ENCODE measurements at places on chromosomes 1 and 21.
A peak's percentile ranks its signal among the peaks of the same experiment; 100 is the strongest.

DNA sequence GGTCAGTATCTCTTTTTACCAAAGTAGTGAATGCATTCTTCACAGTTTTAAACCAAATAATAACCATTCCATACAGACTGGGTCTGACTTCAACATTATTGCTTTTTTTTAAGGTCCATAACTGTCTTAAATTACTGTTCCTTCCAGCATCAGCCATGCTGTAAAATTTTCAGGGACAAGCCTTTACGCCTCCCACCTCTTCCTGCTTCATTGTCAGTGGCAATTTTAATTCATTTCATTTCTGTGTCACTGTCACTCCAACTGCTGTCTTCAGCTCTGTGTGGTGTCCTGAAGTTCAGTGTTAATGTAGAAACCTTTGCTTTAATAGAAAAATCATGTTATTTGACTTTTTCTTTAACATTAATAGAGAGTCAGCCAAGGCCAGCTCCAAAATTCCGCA lies 365.6 kb upstream of the PTBP2 start:
- DNase-seq, result no peak
- no peaks in the 10 kb centered on the region for H3K4me1 ChIP-seq
- H3K36me3 ChIP-seq, result no peaks in the 10 kb centered on the region
- no peak overlapping the region for H3K4me3 ChIP-seq
- H3K27ac ChIP-seq, result no peak overlapping the region

- no peak overlapping the region for H3K4me3 ChIP-seq
- peaks cover 12% of the 10 kb centered on the region for H3K27me3 ChIP-seq
- peaks cover 3% of the 10 kb centered on the region for H3K4me1 ChIP-seq
These were observed 10.4 kb upstream of the CELA3B start for GRCh38 chr1:21966247-21967000.

DNA sequence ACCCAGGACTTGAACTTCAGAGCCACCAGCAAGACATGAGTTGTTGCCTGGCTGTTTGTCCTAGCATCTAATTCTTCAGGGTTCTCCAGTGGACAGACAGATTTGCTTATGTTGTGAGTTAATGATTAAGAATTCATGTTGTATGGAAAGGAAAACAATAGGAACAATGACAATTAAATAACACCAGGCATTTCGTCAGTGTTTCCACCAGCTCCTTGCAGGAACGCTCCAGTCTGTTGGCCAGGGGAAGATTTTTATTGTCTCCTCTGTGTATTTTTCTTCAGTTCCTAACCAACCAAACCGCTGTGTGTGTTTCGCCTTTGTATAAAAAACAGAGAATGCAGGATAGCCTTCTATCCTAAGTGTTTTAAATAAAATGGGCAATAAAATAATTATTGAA lies 64.4 kb upstream of the PTGFR start:
- no peaks in the 10 kb centered on the region for H3K4me1 ChIP-seq
- H3K4me3 ChIP-seq, result no peak overlapping the region
- DNase-seq, result no peak
- H3K27ac ChIP-seq, result no peak overlapping the region
- no peaks in the 10 kb centered on the region for H3K27me3 ChIP-seq

GRCh38 chr1:147618077-147618569 lies 52.2 kb downstream of the ACP6 start:
- H3K27ac ChIP-seq, result peak overlapping the region; percentile 77
- H3K36me3 ChIP-seq, result no peaks in the 10 kb centered on the region
- peak; percentile 18 for DNase-seq
- no peaks in the 10 kb centered on the region for H3K27me3 ChIP-seq
- peak overlapping the region; percentile 14 for H3K4me3 ChIP-seq
- peaks cover 10% of the 10 kb centered on the region for H3K4me1 ChIP-seq

GRCh38 chr1:112470966-112471365 lies 37.8 kb upstream of the WNT2B start:
- H3K4me3 ChIP-seq, result no peak overlapping the region
- no peak overlapping the region for H3K27ac ChIP-seq
- no peaks in the 10 kb centered on the region for H3K36me3 ChIP-seq
- no peak for DNase-seq
- peaks cover 74% of the 10 kb centered on the region for H3K27me3 ChIP-seq
- H3K4me1 ChIP-seq, result peaks cover 7% of the 10 kb centered on the region

GRCh38 chr1:246032984-246033383 lies 474.1 kb downstream of the SMYD3 start:
- no peaks in the 10 kb centered on the region for H3K4me1 ChIP-seq
- H3K27me3 ChIP-seq, result no peaks in the 10 kb centered on the region
- H3K36me3 ChIP-seq, result no peaks in the 10 kb centered on the region
- H3K27ac ChIP-seq, result peak overlapping the region; percentile 53
- no peak overlapping the region for H3K4me3 ChIP-seq

DNA sequence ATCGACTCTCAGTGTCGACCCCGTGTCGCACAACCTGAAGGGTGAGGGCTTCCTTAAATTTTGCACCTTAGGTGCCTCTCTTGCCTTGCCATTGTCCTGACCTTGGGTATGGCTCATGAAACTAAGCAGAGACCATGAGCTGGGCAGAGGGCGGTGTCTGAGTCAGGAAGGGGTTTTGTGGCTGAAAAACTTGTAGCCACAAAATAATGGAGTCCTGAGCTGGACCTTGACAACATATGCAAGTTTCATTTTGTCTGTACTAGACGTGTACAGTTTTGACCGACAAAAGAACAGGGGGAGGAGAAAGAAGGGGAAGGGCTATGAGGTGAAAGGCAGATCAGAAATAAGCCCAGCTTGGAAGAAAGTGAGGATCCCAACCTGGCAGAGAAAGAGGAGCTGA lies 8.3 kb upstream of the RUNX1 start:
- H3K4me3 ChIP-seq, result no peak overlapping the region
- H3K36me3 ChIP-seq, result no peaks in the 10 kb centered on the region
- H3K4me1 ChIP-seq, result peaks cover 18% of the 10 kb centered on the region
- H3K27ac ChIP-seq, result no peak overlapping the region
- no peak for DNase-seq

DNA sequence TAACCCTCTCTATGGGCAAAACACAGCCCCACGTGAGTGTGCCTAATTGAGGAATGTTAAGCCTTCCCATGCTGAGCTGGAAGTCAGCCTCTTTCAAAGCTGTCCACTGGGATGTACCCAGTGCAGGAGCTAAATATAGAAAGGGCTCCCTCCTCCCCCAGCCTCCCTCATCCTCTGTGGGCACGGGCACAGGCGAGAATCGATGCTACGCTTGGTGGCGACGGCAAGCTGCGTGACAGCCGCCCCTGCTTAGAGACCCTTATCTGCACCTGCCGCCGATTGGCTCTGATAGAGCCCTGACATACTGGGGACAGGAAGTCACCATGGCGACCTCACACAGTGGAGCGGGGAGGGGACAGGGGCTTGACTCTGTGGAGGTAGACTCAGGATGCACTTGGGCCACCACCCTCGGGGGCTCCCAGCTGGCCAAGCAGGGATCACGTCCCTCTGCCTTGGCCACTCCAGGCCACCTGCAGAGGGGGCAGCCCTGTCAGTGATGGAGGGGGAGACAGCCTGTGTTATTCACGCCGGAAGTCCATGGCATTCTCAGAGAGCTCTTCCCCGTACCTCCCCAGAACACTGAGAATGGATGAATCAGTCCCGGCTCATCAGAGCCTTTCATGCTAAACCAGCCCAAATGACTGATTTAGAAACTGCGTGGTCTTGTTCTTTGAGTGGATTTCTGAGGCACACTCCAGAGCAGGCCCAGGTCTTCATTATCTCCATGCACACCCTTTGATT lies 84.8 kb downstream of the KCND3 start:
- no peak overlapping the region for H3K4me3 ChIP-seq
- DNase-seq, result no peak
- H3K4me1 ChIP-seq, result no peaks in the 10 kb centered on the region
- H3K27ac ChIP-seq, result no peak overlapping the region

DNA sequence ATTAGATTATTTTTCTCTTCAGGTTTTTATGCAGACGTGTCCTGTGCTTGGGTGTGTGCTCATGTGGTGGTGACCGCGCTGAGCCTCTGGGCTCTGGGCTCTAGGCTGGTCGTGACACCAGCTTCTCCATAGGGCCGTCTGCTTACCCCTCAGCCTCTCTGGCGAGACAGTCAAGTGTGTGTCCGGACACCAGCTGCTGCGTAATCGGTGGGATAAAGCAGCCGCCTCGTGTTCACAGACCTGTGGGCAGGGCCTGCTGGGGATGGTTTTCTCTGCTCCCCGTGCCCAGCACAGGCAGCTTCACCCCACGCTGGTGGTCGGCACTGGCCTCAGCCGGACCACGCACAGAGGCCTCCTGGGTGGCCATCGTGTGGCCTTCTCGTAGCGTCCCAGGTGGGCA lies 33.6 kb upstream of the DIP2A start:
- peaks cover 38% of the 10 kb centered on the region for H3K36me3 ChIP-seq
- no peaks in the 10 kb centered on the region for H3K27me3 ChIP-seq
- DNase-seq, result peak; percentile 30
- peak overlapping the region; percentile 88 for H3K4me3 ChIP-seq

DNA sequence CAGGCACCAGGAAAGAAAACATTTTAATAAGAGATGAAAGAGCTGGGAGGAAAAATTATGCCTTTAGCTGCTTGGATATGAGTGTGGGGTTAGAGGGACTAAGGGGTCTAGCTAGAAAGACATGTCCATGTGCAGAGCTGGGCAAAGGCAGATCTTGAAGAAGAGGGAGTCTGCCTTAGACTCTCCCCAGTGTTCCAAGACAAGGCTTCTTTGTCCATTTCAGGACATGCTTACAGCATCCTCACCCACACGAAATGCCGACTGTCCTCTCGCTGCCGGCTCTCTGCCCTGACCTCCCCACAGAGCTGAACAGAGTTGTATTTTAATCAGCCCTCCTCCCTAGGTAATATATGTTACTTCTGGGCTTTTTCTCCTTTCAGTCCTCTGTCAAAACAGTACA lies 100.7 kb upstream of the ATP1B1 start:
- no peak overlapping the region for H3K4me3 ChIP-seq
- no peaks in the 10 kb centered on the region for H3K27me3 ChIP-seq
- no peak for DNase-seq

DNA sequence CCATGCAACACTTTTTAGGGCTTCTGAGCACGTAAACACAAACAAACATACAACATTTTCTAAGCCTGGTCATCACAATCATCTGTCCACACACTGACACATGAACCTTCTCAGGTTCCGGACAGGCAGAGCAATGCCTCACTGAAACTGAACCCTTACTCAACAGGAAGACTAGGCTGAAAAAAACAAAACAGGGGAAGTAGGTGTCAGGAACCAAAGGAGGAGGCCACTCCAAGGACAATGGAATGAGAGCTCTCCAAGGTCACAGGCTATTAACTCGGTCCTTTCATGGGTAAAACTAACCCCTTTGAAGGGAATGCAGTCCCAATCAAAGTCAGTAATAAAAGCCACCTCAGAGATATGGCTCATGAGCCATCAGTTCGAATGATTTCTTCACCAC lies 76.6 kb downstream of the FAM78B start:
- no peaks in the 10 kb centered on the region for H3K4me1 ChIP-seq
- H3K27ac ChIP-seq, result no peak overlapping the region
- no peaks in the 10 kb centered on the region for H3K27me3 ChIP-seq
- no peaks in the 10 kb centered on the region for H3K36me3 ChIP-seq

DNA sequence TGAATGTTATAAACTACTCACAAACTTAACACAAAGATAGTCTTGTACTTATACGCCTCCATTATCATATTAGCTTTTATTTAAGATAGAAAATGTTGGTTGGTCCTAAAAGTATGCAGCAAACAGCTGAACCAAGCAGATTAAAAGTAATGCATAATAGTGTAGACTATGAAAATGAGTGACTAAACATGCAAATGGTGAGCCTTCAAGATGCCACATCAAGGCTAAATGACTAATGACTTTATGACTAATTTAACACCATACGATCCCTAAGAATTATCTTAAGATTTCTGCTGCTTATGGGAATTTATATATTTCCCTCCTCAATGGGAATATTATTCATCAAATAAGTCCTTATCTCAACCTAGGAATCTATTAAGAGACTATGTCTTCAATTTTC lies 4.6 kb downstream of the GPATCH2 start:
- H3K27ac ChIP-seq, result no peak overlapping the region
- no peak for DNase-seq
- H3K4me1 ChIP-seq, result peaks cover 52% of the 10 kb centered on the region
- H3K27me3 ChIP-seq, result no peaks in the 10 kb centered on the region

DNA sequence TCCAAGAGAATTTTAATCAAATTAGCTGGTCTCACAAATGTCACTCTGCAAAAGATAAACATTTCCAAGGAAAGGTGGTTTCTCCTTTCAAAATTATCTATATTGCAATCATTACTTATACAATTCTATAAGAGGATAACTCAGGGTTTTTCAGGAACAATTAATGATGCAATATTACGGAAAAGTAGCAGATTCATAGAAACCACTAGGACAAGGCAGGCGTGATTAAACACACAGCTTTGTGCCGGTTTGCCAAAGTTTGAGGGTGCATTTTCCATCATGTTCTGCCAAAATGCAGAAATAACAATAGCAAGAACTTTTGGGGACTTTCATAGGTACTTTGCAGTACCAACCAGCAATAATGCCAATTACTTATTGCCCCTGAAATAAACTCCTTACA lies 605 bp downstream of the TNFRSF9 start:
- peak overlapping the region; percentile 97 for H3K27ac ChIP-seq
- H3K27me3 ChIP-seq, result peaks cover 9% of the 10 kb centered on the region
- H3K4me3 ChIP-seq, result peak overlapping the region; percentile 93
- peaks cover 74% of the 10 kb centered on the region for H3K4me1 ChIP-seq

GRCh38 chr1:89945852-89946476 lies 48.9 kb upstream of the ZNF326 start:
- H3K27ac ChIP-seq, result no peak overlapping the region
- H3K4me1 ChIP-seq, result peaks cover 1% of the 10 kb centered on the region
- no peak for DNase-seq
- no peaks in the 10 kb centered on the region for H3K36me3 ChIP-seq

- no peak overlapping the region for H3K27ac ChIP-seq
- peaks cover 9% of the 10 kb centered on the region for H3K4me1 ChIP-seq
- H3K4me3 ChIP-seq, result no peak overlapping the region
- DNase-seq, result no peak
- no peaks in the 10 kb centered on the region for H3K36me3 ChIP-seq
These were observed 9.0 kb upstream of the TBX19 start for GRCh38 chr1:168271636-168272035.

- no peak for DNase-seq
- no peaks in the 10 kb centered on the region for H3K36me3 ChIP-seq
- no peaks in the 10 kb centered on the region for H3K27me3 ChIP-seq
- H3K4me3 ChIP-seq, result no peak overlapping the region
These were observed 17.6 kb upstream of the SFPQ start for GRCh38 chr1:35210321-35211119.

DNA sequence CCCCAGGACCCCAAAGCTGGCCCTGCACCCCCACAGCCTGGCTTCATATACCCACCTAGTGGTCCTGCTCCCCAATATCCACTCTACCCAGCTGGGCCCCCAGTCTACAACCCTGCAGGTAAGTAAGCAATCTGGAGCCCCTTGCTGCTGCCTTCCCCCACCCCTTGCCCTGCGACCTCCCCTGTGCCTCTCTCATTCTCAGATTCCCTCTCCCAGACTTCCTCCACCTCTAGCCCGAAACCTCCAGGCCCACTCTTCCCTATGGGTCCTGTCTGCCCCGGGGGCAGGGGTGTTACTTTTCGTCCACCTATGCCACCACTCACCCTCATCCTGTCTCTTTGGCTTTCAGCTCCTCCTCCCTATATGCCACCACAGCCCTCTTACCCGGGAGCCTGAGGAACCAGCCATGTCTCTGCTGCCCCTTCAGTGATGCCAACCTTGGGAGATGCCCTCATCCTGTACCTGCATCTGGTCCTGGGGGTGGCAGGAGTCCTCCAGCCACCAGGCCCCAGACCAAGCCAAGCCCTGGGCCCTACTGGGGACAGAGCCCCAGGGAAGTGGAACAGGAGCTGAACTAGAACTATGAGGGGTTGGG lies 2.9 kb downstream of the SHISA4 start:
- H3K4me3 ChIP-seq, result no peak overlapping the region
- H3K27me3 ChIP-seq, result peaks cover 66% of the 10 kb centered on the region
- peaks cover 11% of the 10 kb centered on the region for H3K4me1 ChIP-seq
- DNase-seq, result no peak
- no peak overlapping the region for H3K27ac ChIP-seq
